ENCODE measurements at places on chromosomes 11 and 22.

DNA sequence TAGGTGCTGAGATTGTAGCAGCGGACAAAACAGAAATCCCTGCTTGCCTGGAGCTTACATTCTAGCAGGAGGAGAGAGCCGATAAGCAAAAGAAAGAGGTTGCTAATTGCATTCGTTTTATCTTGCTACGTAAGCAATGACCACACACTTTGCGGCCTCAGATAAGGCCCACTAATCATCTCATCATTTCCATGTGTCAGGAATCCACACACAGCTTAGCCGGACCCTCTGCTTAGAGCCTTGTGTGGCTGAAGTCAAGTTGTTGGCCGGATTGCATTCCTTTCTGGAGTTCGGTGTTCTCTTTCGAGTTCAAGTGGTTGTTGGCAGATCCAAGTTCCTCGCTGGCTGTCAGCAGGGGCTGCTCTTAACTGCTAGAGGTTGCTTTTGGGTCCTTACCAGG is 101.6 kb downstream of the CHST1 start:
- DNase-seq = no peak

DNA sequence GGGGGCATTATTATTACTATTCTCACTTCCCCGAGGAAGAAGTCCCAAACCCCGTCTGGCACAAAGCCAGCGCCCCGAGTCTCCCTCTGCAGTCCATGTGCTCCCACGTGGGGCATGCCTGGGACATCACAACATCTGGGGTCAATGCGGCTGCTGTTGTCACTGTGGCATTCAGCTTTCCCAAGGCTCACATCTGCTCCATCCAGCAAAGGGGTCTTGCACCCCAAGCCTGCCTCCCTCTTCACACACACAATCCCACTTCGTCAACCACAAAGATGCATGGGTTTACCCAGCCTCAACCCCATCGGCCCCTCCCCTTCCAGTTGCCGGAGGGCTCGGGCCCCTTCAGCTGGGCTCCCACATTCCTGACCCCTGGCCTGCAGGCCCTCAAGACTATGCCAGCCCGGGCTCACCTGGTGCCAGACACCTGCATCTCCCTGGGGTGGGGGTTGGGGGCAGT is 23.5 kb upstream of the RTN4R start:
- DNase-seq = no peak

DNA sequence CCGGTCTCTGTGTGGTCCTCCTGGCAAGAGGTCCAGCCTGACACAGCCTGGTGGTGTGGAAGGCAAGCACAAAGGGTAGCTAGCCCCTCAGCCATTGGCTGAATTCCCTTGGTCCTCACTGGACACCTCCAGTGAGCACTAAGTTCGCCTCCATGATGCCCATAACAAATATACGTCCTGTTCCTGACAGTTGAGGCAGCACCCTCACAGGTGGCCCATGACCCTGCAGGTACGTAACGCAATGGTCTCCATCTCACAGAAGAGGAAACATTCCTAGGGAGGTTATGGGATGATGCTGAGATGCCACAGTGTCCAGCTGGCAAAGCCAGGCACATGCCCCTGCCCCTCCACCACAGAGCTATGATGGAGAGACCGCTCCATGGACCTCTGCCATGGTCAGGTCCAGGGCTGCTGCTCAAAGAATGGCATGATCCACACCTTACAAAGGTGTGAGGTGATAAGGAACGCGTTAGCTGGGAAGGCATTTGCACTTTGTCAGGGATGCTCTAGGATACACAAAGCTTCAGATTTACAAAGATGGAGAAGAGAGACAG is 1.4 kb upstream of the GNAZ start:
- DNase-seq = no peak

GRCh38 chr22:42272431-42272999 is 2.1 kb upstream of the TCF20 start:
- no peak for DNase-seq

- no peak for DNase-seq
These were observed 19.6 kb upstream of the PDGFD start for GRCh38 chr11:104183593-104183992.

GRCh38 chr11:96948066-96948465 is 558.3 kb downstream of the JRKL start:
- DNase-seq = no peak

GRCh38 chr11:76803023-76803422 is 19.9 kb downstream of the TSKU start:
- no peak for DNase-seq

Measured in GM12892 (cell line).